Esophagus muscularis mucosa (tissue), 4 donors: ENCODE measurements at places on chromosomes 6 and 20. TPM values are rescaled to one million over a fixed set of nuclear protein-coding genes. Genes with fewer than 3 reads are reported as not detected.

Gene GSTA1
- not detected for total RNA-seq

Gene SLC4A11
- total RNA-seq: 0.32 TPM

Gene PAX1
- total RNA-seq: not detected

Gene OR2B2
- not detected for total RNA-seq

Gene ZNF335
- 19.0 TPM for total RNA-seq

Gene TRERF1
- 5.8 TPM for total RNA-seq

Gene PDE7B
- 3.4 TPM for total RNA-seq

Gene HMGCLL1
- total RNA-seq: 0.83 TPM

Gene PROKR2
- total RNA-seq: not detected

Gene GGTLC1
- total RNA-seq: not detected

Gene HM13
- total RNA-seq: 53.4 TPM
